Urinary bladder (tissue), 4 donors: ENCODE measurements at places on chromosomes 1 and 21.

GRCh38 chr1:165036403-165036802 is 320.1 kb downstream of the LMX1A start:
- DNase-seq, result no peak

- no peak for DNase-seq
Observed at GRCh38 chr1:33327587-33328325, 6.9 kb upstream of the A3GALT2 start.

GRCh38 chr1:30742963-30743559 is 14.5 kb downstream of the LAPTM5 start:
- no peak for DNase-seq

DNA sequence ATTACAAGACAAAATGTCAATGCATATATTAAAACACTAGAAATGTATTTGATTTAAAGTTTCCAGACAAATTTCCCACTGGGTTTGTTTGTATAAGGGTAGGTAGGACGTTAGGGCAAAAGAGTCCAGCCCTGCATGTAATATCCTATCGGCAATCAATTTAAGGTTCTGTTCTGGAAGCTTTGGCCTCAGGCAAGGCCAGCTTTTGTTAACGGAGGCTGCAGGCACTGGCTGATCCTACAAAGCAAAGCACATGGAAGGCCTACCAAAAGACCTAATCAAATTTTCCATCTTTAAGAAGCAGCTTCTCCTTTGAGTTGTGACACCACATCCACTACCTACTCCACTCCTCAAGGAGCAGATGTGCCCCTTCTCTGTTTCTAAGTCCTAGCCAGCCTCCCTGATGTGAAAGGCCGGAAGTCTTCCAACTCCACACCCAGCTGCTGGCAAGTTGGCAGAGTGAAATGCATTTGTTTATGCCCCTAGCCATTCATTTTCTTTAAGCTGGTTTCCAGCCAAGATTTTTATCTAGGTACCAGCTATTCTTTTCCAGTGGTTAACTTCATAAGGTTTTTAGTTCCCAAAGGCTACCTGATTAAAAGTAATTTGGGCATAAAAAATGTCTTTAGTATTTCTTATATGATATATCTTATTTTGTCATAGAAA is 452.6 kb downstream of the PTBP2 start:
- DNase-seq, result no peak

DNA sequence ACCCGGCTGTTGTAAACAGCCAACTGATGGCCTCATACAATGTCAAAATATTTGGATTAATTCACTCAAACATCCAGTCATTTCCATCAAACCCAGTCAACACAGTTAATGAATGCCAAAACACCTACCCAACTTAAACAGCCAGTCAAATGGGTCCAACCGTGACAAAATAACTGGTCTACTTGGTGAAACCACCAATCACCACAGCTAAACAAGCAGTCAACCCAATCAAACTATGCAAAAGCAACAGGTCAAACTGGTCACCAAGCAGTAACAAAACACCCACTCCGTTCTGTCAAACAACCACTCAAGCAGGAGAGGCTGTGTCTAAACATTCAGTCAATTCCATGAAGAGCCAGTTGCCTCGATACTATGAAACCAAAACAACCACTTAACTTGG is 119.2 kb downstream of the FOXD2 start:
- DNase-seq, result no peak
